ENCODE measurements at places on chromosomes 1 and 21. TPM values are rescaled to one million over a fixed set of nuclear protein-coding genes. Genes with fewer than 3 reads are reported as not detected.

The TSPEAR gene
- total RNA-seq, result not detected

The AQP10 gene
- not detected for total RNA-seq

The THEM4 gene
- total RNA-seq, result 14.4 TPM

The AK5 gene
- 20.6 TPM for total RNA-seq

Data from vein endothelial cell (primary cell).